ENCODE measurements at places on chromosomes 2 and 18.

DNA sequence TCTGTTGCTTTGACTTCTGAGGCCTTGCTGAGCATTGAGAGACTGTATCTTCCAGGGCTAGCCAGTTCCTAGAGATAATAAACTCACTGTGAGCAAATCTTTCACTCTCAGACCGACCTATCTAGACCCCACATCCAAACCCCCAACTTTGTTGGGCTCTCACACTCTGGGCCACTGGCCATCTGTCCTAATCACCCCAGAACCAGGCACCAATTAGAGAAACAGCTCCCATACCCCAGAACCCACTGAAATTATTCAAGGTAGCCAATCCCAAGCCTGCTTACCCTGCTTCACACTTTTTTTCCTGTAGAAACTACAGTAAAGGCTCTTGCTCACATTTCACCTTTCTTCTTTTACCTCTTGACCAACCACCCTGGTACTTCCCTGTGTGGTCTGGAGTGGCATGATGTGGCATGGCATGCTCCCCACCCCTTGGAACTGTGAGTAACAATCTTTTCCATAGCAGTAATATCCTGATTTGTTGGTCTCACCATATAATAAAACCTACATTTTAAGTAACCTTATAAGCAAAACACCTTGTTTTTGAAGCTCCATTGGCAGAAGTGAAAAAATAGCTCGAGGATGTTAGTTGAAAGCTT lies 55.2 kb downstream of the ANKRD12 start:
- DNase-seq: no peak

GRCh38 chr2:169839954-169840746 lies 12.9 kb downstream of the UBR3 start:
- DNase-seq: no peak

- no peak for DNase-seq
Observed at GRCh38 chr2:182682210-182682609, 33.8 kb upstream of the DNAJC10 start.

DNA sequence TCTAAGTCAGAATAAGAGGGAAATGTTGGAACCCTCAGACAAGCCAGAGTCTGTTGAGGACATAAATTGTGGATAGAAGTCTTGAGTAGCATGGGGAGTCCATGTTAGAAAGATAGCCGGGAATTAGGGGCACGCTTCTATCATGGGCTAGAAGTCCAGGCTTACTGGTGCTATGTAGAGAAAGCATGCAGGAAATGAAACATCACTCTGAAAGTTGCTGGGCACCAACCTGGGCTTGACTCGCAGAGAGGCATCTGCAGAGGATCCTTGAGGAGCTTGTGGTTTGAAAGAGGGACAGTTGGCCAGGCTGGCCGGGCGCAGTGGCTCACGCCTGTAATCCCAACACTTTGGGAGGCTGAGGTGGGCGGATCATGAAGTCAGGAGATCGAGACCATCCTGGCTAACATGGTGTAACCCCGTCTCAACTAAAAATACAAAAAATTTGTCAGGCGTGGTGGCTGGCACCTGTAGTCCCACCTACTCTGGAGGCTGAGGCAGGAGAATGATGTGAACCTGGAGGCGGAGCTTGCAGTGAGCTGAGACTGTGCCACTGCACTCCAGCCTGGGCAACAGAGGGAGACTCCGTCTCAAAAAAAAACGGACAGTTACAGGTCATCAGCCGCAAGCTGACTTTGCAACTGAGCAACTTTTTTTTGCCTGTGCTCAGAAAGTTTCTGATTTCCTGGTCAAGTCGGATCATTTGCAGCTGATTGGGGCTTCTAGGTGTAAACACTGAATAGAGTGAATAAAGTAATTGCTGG lies 24.9 kb downstream of the CERS6 start:
- no peak for DNase-seq

DNA sequence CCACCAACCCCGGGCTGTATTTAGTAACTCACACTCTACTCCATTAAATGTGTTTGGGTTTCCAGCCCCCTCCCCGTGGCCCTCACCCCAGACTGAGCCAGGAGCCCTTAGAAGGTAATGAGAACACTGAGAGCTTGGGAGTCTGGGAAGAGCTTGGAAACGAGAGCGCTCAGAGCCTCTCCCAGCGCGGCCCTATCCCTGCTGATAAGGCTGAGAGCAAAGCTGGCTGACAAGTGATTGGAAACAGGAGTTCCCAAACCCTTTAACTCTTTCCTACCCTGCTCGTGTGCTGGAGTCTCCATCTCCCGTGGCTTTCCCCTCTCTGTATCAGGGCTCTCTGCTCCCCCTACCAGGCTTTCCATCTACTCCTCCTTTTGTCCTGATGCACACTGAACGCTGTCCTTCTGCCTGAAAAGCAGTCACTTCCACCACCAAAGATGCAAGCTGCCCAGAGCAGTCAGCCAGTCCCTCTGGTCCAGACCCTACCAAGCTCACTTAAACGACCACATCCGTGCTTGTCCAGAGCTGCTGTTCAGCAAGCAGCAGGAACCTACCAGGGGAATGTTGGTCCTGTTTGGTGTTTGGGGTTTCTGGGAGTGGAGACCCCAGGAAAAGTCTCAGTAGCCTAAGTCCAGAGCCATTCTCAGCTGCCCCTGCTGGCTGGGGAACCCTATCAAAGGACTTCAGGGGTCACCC lies 100.0 kb upstream of the PKDCC start:
- DNase-seq: no peak

DNA sequence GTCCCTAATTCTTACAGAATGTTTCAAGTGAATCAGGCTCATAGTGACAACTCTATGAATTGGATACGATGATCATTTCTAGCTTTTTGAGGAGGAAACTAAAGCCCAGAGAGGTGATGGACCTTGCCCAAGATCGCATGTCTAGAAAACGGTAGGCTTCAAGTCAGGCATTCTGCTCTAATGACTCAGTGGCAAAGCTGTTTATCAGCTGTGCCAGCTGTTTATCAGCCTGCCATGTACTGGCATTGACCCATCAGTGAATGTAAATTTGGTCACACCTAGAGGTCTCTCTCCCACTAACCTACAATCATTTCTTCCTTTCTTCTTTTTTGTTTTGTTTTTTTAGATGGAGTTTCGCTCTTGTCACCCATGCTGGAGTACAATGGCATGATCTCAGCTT lies 6.1 kb upstream of the DAW1 start:
- no peak for DNase-seq

- no peak for DNase-seq
Observed at GRCh38 chr18:43866696-43867095, 589.4 kb upstream of the SYT4 start.

DNA sequence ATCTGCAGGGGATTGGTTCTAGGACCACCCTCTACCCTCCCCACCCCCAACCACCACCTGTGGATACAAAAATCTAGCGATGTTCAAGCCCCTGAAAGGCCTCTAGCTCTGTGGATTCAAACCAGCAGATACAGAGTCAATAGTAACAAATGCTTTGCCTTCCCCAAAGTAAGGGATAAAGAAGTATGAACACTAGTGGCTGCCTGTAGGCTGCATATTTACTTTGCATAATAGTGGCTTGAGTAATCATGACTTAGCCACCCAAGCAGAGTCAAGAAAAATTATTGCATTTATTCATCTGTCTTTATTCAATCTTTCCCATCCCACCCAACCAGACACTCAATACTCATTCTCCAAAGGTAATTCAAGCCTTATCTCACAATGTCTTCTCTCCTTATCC lies 43.8 kb downstream of the SOCS6 start:
- DNase-seq: no peak

DNA sequence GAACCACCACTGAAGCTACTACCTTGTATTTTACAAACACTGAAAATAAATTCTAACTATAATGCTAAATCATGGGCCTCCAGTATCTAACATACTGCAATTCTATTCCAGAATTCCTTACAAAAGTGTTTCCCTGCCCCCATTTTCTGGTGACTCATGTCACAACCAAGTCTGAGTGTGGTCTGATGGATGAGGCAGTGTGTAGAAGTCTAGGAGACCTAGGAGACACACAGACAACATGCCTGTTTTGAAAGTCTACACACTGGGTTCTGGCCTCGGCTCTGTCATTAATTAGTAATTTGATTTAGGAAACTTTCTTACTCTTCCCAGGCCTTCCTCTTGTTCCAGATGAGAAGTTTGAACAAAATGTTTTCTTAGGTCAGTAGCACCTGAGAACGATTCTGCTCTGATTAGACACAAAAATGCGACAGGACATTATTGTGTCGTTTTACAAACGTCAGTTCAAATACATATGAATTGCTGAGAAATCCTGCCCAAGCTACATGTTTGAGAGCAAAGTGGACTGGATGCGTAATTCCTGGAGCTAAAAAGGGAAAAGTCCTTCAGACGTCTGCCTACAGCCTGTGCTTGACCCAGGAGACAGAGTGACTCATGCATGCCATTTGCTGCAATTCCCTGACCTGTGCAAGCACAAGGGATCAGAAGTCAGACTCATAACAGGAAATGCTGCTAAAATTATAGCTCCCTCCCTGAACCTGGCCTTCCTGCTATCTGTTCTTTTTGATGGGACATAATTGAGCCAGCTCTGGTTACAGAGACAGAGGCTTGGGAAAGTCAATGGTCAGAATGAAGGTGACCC lies 494.4 kb downstream of the SOX11 start:
- no peak for DNase-seq

DNA sequence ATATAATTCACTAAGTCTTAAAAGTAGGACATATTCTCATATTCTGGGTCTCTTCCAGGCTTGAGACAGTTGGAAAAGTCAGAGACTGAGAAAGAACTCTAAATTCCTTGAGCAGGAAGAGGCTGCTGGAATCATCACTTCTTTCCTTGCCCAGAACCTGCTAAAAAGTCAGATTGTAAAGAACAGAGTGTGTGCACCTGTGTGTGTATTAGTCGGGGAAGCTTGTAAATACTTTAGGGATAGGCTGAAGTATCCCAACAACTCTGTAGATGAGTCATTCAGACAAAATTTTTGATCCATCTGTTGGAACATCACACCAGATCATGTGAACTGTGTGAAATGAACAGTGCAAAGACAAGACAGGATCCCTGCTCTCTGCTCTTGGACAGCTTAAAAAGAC lies 16.1 kb downstream of the GAREM1 start:
- DNase-seq: no peak

DNA sequence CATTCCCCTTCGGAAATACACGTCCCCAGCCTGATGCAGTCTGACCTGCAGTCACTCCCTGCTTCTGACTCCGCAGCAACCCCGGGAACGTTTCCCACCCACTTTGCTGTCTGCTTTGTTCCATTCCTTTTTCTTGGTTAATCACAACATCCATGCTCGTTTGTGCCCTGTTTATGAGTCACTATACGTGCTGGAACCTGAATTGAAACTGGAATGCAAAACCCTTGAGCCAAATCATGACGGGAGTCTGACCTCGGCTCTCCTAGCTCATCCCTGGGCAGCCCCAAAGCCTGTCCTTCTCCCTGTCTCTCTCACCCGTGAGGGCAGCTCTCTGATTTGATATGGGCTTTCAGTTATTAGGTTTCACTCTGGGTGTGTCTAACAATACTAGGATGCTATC lies 57.1 kb upstream of the RNF152 start:
- no peak for DNase-seq

GRCh38 chr2:101500860-101501259 lies 25.9 kb upstream of the RFX8 start:
- DNase-seq: no peak
